ENCODE measurements at places on chromosomes 11 and 22.

DNA sequence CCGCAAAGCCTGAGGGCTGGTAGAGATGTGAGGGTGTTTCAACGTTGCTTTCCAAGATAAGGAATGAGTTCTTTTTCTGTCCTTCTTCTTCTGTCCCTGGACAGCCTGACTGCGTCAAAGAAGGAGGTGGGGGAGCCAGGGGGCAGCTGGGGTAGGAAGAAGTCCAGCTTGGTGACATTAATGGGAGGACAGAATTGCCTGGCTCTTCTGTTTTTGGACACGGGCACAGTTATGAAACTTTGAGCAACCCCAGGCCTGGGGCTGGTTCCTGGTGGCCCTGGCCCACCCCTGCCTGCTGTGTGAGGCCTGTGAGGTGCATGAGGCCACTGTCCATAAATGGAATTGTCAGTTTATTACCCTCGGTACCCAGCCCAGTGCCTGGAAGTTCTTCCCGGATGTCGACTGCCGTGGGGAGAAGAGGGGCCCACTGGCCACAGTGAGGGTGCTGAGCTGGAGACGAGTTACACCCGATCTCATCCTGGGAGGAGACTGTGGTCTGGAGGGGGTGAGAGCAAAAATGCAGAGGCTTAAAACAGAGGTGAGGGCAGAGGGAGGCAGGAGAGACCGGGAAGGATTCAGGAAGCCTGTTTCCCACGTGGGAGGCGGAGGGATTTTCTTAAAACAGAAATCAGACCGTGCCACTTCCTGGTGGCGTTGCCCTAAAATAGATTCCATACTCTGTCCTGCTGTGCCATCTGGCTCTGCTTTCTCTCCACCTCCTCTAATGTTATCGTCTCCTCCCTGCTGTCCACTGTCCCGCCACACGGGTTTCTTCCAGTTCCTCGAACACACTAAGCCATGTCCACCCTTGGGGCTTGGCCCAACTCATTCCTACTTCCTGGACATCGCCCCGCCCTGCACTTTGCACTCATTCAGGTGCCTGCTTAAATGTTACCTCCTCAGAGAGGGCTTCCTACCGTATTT, 59.7 kb upstream of the RASD2 start:
- no peak for DNase-seq

DNA sequence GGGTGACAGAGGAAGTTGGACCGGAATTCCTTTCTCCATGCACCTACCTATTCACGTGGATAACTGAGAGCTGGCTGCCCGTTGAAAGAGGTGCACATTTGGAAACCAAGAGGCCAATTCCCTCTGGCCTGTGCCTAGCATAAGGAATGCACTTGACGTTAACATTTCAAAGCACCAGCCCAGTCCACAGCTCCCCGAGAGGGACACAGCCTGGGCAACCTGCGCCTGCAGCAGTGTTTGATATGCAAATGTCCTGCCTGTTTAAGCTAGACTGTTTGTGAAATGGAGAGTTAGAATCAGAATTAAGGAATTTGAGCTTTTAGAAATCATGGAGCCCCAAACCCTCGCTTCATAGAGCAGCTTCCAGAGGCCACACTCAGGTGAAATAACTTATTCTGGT, 126.1 kb downstream of the DSCAML1 start:
- DNase-seq = no peak

GRCh38 chr11:112965656-112966055, 4.4 kb downstream of the NCAM1 start:
- DNase-seq = no peak

- peak; percentile 62 for DNase-seq
Observed at GRCh38 chr11:3807909-3808860, at the start of gene PGAP2. PGAP2 (plus strand) TSS chr11:3808560; CDS start chr11:3811260, 2,700 bp downstream.

- no peak for DNase-seq
Observed at GRCh38 chr11:60371386-60371785, 6.9 kb upstream of the MS4A7 start.

DNA sequence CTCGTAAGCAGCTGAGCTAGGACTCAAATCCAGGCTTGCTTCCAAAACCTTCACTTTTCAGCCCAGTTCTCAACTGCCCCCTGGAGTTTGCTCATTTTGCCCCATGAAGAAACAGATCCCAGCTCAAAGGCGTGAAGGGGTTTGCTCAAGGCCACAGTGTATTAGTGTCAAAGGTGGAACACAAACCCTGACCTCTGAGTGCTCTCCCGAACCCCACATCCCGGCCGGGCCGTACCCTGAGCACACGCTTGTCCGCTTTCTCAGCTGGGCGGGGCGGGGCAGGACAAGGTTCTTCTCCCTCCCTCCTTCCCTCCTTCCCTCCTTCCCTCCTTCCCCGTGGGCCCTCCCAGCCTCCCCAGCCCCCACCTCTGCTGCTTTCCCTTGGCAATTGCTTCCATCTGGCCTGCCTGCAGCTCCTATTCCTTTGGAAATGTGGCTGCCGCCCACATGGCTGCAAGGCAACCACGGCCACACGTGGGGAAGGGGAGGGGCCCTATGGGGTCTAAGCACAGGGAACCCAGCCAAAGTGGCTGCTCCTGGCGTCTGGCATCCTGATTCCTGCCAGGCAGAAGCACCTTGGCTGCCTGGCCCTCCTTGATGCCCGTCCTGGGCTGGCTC, 4.1 kb downstream of the ST3GAL4 start:
- no peak for DNase-seq

- DNase-seq = peak; percentile 68
Observed at GRCh38 chr22:25334162-25334490, 114.7 kb downstream of the CRYBB2 start.

DNA sequence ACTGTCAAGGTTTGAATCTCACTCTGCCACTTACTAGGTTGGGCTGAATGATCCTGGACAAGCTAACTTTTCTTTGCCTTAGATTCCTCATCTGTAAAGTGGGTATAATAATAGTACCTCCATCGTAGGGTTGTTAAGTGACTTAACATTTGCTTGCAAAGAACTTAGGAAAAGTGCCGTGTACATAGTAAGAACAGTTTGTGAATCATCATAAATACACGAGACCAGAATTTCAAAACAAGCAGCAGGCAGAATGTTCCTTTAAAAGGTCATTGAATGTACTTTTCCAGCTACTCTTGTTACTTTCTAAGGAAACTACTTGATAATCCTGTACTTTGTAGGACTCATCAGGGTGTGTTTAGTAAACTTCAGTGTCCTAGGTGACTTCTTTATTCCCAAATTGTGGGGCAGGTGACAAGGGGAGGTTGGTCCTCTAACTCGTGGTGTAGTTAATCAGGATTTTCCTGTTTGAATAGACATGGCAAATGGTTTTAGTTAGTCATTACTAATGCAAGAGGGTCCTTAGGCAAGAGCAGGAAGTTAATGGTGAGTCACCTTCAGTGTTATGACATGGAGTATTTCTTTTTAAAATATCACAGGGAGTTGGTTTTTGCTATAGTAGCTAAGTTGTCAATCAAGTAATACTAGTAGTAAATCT, 67.9 kb downstream of the YAP1 start:
- DNase-seq = no peak

DNA sequence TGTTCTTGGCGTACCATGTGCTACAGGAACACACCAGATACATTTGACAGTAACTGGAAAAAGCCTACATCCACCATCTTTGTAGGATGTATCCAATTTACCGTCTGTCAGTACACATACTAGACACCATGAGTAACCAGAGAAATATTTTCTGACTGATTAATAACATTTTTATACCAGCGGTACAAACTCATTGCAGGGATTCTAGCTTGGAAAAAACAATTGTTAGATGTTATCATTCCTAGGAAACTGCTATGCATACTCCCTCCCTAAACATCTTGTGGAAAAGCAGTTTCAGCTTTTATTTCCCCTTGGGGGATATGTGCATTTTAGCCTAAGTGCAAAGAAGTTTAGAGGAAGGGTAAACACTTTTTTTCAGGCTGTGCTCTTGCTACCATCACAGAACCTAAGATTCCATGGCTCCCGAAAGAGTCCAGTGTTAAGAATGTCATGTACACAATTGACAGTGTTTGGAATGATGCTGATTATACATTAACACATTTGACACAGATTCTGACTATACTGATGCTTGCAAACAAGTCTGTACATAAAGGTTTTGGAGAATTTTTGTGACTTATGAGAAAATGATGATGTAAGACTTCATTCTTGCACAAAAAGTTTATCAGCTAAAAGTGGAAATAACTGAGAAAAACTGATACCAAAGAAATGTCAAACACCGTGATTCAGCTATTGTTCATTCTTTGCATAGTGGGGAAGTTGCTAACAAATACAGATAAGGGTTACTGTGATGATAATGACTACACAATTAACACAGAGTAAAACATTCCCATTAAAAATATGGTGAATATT, 23.7 kb downstream of the NCF4 start:
- no peak for DNase-seq

DNA sequence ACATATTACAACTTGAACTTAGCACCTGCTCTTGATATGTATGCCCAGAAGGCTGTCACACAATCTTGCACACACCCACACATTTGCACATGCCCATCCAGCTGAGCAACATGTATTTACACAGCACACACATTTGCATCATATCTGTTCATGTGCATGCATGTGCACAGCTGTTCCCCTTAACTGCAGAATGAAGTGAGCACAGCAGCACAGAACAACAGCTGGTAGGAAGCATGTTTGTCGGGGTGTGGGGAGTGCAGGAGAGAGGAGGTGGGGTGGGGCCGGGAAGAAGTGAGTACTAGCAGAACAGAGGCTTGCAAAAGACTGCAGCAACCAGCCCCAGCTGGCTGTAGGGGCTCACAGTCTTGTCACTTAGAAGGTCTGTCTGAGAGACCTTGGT, 296.5 kb downstream of the KIRREL3 start:
- peak; percentile 11 for DNase-seq

- no peak for DNase-seq
Observed at GRCh38 chr11:15489281-15489680, 374.6 kb downstream of the INSC start.
